ENCODE measurements at places on chromosomes 12 and 14. TPM values are rescaled to one million over a fixed set of nuclear protein-coding genes. Genes with fewer than 3 reads are reported as not detected.

TSPAN9 gene
- total RNA-seq: 27.6 TPM

GPR84 gene
- 0.33 TPM for total RNA-seq

CIPC gene
- total RNA-seq: 38.0 TPM

GRCh38 chr14:67503331-67503730 lies 14.8 kb upstream of the TMEM229B start:
- no peak for DNase-seq

DNA sequence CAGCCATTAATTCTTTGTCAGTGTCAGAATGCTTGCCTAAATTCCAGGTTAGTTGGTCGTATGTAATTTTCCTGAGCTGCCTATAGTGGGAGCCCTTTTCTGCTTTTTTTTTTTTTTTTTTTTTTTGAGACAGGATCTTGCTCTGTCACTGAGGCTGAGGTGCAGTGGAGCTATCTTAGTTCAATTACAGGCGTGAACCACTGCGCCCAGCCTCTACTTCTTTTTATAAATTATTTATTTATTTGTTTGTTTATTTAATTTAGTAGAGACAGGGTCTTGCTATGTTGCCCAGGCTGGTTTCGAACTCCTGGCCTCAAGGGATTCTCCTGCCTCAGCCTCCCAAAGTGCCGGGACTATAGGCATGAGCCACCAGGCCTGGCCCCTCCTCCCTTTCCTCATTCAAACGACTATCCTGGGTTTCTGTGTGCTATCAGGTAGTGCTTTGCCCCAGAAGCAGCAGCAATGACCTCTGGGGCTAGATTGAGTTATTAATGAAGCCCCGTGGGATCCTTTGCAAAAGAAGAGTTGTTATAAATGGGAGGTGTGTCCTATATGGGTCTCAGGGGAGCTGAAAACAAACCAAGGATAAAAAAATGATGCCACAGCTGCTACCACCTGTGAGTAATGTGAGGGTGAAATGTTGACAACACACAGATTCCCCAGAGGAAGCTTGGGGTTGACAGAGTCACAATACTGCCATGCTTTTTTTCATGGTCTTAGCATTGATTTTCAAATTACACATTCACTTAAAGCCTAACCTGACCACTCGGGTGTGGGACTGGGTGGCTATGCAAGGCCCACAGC lies 34.6 kb upstream of the NFKBIA start:
- no peak for DNase-seq

Measured in spinal cord (tissue), 10 donors.